NCI-H1436 treated with DMSO at 0.1 percent for 48 hours (cell line): ENCODE measurements at places on chromosomes 2 and 18.
A peak's percentile ranks its signal among the peaks of the same experiment; 100 is the strongest.

- DNase-seq = no peak
These were observed 57.0 kb downstream of the MSTN start for GRCh38 chr2:190005513-190005912.

DNA sequence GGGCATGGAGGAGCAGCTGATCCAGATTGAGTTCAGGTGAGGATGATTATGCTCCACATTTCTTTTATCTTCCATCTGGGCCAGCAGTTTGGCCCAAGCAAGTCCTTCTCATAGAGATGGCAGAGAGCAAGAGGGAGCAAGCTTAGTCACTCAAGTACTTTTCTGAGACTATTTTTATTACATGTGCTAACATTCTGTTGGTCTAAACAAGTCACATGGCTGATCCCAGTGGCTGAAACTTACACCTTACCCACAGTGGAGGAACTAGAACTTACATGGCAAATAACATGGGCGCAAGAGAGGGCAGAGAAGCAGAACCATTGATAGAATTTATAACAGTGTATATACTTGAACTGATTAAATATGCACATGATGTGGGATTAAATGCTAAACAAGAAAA lies 105.7 kb downstream of the KYNU start:
- no peak for DNase-seq

DNA sequence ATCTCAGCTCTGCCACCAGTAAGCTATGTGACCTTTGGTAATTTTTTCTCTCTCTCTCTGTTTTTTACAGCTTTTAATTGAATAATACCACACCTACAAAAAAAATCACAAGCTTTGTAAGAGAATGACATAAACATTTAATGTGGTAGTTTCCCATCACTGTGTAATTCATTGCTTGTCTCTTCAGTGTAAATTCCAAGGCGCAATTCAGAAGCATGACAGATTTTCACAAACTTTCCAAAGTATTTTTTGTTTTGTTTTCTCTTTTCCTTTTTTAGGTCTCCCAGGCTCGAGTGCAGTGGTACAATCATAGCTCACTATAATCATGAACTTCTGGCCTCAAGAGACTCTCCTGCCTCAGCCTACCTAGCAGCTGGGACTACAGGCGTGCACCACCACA lies 25.0 kb upstream of the PPM1B start:
- no peak for DNase-seq

DNA sequence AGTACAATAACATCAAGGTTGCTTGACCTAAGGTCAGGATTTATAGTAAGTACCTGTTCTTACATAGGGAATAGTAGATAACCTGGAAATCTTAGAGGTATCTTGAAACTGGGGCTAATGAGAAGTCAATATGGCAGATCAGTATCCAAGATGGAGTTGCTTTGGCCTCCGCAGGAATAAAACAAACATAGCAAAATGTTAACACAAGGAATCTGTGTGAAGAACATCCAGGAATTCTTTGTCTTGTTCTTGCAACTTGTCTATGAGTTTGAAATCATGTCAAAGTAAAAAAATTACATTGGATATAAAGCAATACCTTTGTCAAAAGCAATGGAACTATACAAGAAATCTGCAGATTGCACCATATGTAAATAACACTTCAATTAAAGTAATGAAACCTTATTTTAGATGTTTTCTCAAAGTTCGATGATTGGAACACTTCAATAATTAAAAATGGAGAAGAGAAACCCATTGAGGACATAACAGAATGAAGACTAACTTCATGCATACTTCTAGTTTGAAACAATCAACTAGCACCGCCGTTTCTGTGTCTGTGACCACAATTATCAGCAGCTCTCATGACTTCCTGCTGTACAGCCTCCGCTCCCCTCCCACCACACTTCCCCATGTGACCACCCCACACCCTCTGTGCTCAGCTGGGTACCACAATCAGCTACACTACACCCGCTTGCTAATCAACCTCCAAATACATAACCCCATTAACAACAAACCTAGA lies 27.6 kb downstream of the C2orf76 start:
- no peak for DNase-seq

DNA sequence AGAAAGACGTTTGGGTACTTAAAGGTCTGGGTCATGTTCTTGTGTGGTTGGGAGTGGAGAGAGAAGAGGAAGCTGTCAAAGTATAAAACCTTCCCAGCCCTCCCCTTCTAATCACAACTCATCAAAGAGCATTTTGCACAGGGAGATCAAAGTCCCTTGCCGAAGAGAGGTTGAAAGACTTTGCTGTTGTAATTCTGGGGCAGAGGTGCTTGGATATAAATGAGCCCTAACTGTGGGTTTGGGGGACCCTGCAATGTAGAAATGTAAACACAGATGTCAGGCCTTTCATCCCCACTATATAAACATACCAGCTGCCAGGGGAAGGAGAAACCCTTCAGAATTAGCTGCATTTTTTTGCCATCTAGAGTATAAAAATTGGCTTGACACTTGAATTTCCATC lies 182.1 kb downstream of the ETAA1 start:
- DNase-seq = no peak

GRCh38 chr2:239884875-239885274 lies 140.3 kb downstream of the NDUFA10 start:
- DNase-seq = no peak

DNA sequence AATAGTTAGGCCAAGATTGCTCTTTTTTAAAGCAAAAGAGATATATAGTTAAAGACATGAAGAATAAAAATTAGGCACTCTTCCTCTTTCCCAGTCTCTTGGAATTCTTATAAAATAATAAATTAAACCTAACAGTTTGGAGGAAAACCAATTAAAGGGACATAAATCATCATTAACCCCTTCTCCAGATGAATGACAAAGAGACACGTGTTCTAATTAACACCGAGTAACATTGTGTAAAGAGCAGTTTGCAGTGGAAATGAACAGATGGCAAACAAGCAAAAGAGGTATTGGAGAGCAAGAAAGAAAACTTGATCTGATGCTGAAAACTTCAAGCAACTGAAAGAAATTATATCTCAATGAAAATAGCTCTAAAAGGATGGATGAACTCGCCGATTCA lies 48.4 kb downstream of the BCL2 start:
- no peak for DNase-seq

GRCh38 chr18:58168221-58168620 lies 124.2 kb downstream of the NEDD4L start:
- DNase-seq = no peak

- no peak for DNase-seq
These were observed 686.7 kb downstream of the METTL4 start for GRCh38 chr18:1884623-1885022.

DNA sequence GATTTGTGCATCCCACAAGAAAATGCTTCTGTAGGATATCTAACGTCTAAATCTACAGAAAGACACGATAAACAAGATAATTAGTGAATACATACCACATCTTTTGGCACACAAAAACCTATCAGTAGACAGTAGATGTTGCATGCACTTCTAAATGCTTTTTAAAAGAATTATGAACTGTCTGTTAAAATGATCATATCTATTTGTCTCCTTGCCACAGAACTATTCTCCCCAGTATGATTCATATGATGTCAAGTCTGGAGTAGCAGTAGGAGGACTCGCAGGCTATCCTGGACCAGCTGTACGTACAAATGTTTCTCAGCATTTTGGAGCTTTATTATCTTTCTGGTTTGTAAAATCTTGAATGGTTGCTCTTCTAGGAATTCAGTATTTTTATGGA lies 12.7 kb downstream of the COL3A1 start:
- DNase-seq = no peak

- DNase-seq = peak; percentile 36
These were observed 465.4 kb upstream of the TNP1 start for GRCh38 chr2:217325251-217325650.

DNA sequence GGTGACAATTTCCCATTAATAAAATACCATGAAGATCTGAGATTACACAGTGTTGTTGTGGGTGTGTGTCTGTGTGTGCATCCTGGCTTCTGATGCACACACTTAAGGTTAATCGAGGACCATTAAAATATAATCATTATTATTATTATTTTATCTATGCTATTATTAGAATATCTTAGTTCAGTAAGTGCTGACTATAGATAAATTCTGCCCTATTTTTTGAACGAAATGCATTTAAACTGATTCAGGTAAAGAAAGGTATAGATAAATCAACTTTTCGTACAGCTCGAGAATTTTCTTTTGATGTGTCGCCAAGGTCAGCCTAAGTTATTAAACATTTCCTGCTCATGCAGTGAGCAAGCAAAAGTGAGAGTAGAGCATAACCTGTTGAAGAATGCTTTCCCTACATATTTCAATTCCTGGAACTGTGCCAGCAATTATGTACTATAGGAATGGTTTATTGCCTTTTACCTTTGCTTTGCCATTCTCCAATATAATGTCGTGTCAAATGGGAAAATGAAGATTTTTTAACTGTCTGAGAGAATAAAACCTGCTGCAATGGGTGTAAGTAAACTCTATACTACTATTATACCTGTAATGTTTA lies 25.8 kb downstream of the KCNJ3 start:
- no peak for DNase-seq

DNA sequence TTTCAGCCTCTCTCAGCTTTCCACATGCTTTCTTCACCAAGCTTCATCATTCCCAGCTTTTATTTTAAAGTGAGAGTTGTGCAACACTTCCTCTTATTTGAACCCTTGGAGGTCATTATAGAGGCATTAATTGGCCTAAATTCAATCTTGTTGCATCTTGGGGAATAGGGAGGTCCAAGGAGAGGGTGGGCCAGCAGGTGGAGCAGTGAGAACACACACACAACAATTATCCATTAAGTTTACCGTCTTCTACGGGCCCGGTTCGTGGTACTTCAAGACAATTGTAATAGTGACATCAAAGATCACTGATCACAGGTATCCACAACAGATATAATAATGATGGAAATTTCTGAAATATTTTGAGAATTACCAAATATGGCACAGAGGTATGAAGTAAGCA lies 457.2 kb upstream of the SMIM21 start:
- DNase-seq = no peak

DNA sequence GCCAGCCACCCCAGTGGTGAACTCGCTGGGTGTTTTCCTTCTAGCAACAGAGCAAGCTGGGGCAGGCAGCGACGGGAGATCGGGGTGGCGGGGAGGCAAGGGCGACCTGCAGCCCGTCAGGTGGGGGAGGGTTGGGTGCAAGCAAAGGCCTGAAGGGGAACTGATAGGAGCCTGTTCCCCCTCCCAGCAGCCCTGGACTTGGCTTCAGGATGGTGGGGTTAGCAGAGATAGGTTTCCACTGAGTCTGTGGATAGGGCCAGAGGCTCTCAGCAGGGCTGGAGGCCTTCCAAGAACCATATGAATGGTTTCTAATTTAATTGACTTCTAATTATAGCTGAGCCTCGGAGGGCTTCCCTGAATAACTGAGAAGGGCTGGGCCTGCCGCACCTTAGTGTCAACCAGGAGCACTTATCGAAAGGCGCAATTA lies 55.3 kb downstream of the EDAR start:
- no peak for DNase-seq

GRCh38 chr2:149037851-149038250 lies 648 bp upstream of the LYPD6B start:
- DNase-seq = no peak

DNA sequence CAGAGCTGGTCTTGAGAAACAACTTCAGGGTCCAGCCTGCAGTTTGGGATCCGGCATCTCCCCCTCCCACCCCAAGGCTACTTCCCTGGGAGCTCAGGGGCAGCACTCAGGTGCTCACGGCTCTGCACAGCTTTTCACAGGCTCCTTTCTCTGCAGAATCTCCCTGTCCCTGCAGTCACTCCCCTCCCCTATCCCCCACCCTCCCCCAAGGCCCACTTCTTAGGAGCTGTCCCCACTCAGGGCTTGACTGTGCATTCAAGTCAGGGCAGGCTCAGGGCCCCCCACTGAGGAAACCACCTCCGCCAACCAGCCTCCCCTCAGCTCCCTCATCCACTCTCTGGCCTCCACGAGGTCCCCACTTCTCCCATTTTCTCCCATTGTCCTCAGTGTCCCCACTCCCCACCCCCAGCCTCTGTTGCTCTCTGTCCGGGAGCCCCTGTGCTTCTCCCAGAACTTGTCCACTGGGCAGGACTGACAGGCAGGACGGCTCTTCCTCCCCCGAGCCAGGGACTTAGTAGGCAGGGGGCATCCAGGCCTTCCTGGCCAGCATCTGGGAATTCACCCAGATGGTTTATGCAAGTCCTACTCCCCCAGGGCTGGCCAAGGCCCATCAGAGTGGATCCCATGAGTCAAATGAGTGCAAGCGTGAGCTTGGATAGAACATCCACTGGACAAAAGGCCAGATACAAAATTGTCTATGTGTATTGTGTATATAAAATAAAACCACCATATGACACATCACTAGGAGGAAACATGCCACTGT lies 7.6 kb downstream of the NMUR1 start:
- no peak for DNase-seq

GRCh38 chr2:11856095-11856494 lies 109.7 kb downstream of the LPIN1 start:
- DNase-seq = no peak

- no peak for DNase-seq
These were observed 8.0 kb downstream of the POMC start for GRCh38 chr2:25160376-25160775.

- DNase-seq = no peak
These were observed 111.2 kb downstream of the PMAIP1 start for GRCh38 chr18:60010984-60011383.

DNA sequence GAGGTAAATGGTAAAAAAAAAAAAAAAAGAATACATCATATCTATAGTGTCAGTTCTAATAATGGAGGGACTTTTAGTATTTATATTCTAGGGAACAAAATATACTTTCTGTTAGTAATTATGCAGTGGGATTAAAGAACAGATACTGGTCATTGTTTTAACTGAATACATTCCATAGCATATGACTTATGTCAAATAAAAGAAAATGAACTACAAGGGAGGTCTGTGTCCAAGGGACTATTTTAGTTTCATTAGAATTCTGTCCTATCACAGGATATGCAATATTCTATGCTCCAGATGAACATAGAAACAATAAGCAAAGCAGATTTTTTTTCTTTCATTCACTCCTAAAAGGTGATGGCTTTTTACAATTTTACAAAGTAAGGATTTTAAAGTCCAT lies 154.2 kb upstream of the ZEB2 start:
- no peak for DNase-seq

GRCh38 chr2:170244555-170244954 lies 66.6 kb downstream of the MYO3B start:
- DNase-seq = no peak

DNA sequence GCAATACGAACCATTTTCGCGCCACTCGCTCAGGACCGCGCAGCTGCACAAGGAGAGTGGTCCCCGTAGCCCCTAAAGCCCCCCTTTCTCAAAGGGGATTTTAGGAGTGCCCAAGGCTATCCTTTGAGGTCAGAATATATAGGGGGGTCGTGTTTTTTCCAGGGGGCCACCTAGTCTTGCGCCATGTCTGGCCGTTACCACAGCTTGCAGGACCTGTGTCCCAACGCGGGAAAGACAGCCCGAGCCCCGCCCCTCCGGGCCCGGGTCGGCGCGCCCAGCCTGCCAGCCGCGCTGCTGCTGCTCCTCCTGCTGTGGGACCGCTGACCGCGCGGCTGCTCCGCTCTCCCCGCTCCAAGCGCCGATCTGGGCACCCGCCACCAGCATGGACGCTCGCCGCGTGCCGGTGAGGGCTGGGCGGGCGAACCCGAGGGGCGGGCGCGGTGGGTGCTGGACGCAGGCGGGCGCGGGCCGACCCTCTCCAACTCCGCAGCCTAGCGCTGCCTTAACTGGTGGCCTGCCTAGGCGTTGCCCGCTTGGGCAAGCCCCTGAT lies at the start of gene CDCA7:
Gene CDCA7, plus strand, starts transcription at position 291 of the 550 bp plus-strand sequence. Its CDS starts 92 bp downstream, at position 383.
- no peak for DNase-seq
